ENCODE measurements at places on chromosomes 4 and X. TPM values are rescaled to one million over a fixed set of nuclear protein-coding genes. Genes with fewer than 3 reads are reported as not detected.

The PDCL2 gene
- total RNA-seq: not detected

The TENM3 gene
- total RNA-seq: 49.3 TPM

The SPOCK3 gene
- 7.1 TPM for total RNA-seq

The DMRTC1 gene
- 0.51 TPM for total RNA-seq

The AWAT2 gene
- not detected for total RNA-seq

The CDK16 gene
- total RNA-seq: 206 TPM

The F8A2 gene
- total RNA-seq: not detected

The TEX13B gene
- not detected for total RNA-seq

The PLAC8 gene
- total RNA-seq: 60.9 TPM

The HELT gene
- not detected for total RNA-seq

The WAS gene
- 0.82 TPM for total RNA-seq

The ARX gene
- 12.1 TPM for total RNA-seq

The ZFP42 gene
- 12.0 TPM for total RNA-seq

The LIMCH1 gene
- 35.7 TPM for total RNA-seq

GRCh38 chrX:31604629-31605221 is 532.9 kb upstream of the FTHL17 start:
- H3K4me1 ChIP-seq: no peaks in the 10 kb centered on the region
- no peak overlapping the region for H3K27ac ChIP-seq
- DNase-seq: no peak
- no peak overlapping the region for H3K4me3 ChIP-seq
- H3K36me3 ChIP-seq: no peaks in the 10 kb centered on the region

GRCh38 chr4:139655116-139655515 is 10.5 kb upstream of the MGST2 start:
- no peaks in the 10 kb centered on the region for H3K36me3 ChIP-seq
- peaks cover 42% of the 10 kb centered on the region for H3K4me1 ChIP-seq
- H3K27ac ChIP-seq: peak overlapping the region; percentile 40
- no peak for DNase-seq

- no peak overlapping the region for H3K27ac ChIP-seq
- H3K4me3 ChIP-seq: no peak overlapping the region
- H3K36me3 ChIP-seq: peaks cover 7% of the 10 kb centered on the region
Measured at GRCh38 chr4:80208610-80209339, 11.5 kb downstream of the PRDM8 start.

DNA sequence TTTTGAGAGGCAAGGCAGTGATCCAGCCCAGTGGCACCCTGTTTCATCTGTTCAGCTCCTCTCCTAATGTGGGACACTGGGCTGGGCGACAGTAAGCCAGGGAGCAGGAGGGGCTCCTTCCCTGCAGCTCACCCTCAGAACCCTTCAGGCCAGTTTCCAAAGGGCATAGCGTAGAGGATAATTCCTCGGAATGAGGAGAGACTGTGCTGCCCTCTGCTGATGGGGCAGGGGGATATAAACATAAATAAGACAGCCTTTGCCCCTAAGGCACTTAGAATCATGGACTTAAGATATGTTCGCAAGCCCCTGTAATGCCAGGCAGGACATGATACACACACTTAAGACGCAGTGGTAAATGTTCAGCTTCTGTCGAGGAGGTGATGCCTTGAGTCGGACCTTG is 27.9 kb upstream of the ZNF185 start:
- no peaks in the 10 kb centered on the region for H3K4me1 ChIP-seq
- H3K27ac ChIP-seq: no peak overlapping the region
- no peak for DNase-seq
- no peaks in the 10 kb centered on the region for H3K27me3 ChIP-seq
- H3K4me3 ChIP-seq: no peak overlapping the region

GRCh38 chrX:21958916-21959315 is 18.4 kb downstream of the SMS start:
- H3K36me3 ChIP-seq: peaks cover 25% of the 10 kb centered on the region
- DNase-seq: no peak
- H3K4me3 ChIP-seq: no peak overlapping the region
- H3K27ac ChIP-seq: peak overlapping the region; percentile 24

- peaks cover 20% of the 10 kb centered on the region for H3K27me3 ChIP-seq
- no peaks in the 10 kb centered on the region for H3K36me3 ChIP-seq
Measured at GRCh38 chr4:169338241-169338640, 67.5 kb upstream of the SH3RF1 start.

DNA sequence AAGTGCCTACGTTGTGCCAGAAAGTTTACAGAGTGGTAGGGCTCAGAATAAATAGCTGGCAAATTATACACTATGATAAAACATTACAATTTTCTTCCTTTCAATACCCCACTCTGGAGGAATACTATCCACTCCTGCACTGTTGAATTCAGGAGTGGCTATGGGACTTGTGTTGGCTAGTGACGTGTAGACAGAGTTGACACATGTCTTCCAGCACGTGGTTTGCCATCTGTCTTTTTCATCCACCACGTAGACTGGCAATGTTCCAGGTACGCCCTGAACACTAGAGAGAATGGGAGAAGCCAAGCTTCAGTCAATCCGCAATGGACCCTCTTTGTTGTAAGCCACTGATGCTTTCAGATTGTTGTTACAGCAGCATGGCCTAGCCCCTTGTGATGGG is 168.8 kb upstream of the RBPJ start:
- H3K27ac ChIP-seq: no peak overlapping the region
- H3K4me3 ChIP-seq: no peak overlapping the region
- H3K27me3 ChIP-seq: peaks cover 17% of the 10 kb centered on the region
- H3K4me1 ChIP-seq: no peaks in the 10 kb centered on the region
- no peak for DNase-seq

GRCh38 chr4:70903291-70903603 is 1.1 kb downstream of the MOB1B start:
- peaks cover 22% of the 10 kb centered on the region for H3K4me1 ChIP-seq
- H3K36me3 ChIP-seq: peaks cover 22% of the 10 kb centered on the region
- H3K27me3 ChIP-seq: no peaks in the 10 kb centered on the region
- peak overlapping the region; percentile 100 for H3K4me3 ChIP-seq
- H3K27ac ChIP-seq: peak overlapping the region; percentile 90

GRCh38 chr4:109040441-109040840 is 262.0 kb downstream of the COL25A1 start:
- DNase-seq: no peak
- H3K27ac ChIP-seq: no peak overlapping the region
- no peaks in the 10 kb centered on the region for H3K4me1 ChIP-seq
- no peak overlapping the region for H3K4me3 ChIP-seq

DNA sequence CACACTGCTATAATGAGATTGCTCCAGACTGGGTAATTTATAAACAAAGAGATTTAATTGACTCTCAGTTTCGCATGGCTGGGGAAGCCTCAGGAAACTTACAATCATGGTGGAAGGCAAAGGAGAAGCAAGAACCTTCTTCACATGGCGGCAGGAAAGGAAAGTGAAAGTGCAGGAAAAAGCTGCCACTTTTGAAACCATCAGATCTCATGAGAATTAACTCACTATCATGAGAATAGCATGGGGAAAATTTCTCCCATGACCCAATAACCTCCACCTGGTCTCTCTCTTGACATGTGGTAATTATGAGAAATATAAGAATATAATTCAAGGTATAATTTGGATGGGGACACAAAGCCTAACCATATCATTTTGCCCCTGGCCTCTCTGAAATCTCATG is 884.2 kb downstream of the GLUD2 start:
- no peaks in the 10 kb centered on the region for H3K4me1 ChIP-seq
- no peak for DNase-seq
- no peaks in the 10 kb centered on the region for H3K27me3 ChIP-seq

DNA sequence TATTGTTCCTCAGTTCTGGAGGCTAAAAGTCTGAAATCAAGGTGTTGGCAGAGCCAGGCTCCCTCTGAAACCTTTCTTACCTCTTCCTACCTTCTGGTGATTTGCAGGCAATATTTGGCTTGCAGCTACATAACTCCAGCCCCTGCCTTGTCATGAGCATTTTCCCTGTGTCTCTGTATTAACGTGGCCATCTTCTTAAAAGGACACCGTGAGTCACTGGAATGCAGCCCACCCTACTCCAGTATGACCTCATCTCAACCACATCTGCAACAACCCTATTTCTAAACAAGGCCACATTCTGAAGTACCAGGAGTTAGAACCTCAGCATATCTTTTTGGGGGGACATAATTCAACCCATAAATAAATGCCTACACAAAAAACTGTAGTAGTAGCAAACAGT is 40.7 kb downstream of the FANCB start:
- DNase-seq: no peak
- no peak overlapping the region for H3K4me3 ChIP-seq
- H3K4me1 ChIP-seq: no peaks in the 10 kb centered on the region
- no peaks in the 10 kb centered on the region for H3K27me3 ChIP-seq
- peaks cover 9% of the 10 kb centered on the region for H3K36me3 ChIP-seq
- H3K27ac ChIP-seq: no peak overlapping the region

DNA sequence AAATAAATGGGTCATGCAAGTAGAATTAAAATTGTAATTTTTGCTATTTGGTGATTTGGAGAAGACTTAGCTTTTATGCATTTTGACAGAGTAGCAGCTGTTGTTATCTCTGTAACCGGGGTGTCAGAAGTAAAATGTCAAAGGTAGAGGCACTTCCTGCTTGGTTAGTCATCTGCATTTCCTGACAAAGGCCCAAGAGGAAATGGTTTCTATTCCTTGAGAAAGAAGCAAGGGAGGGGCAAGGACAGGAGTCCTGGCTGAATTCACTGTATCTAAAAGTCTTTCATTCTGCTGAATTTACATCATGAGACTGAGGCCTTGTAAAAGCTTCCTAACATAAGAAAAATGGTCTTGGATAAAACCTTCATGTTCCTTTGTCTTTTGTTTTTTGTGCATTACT is 550.9 kb upstream of the BOD1L1 start:
- peaks cover 14% of the 10 kb centered on the region for H3K27me3 ChIP-seq
- no peak for DNase-seq
- no peak overlapping the region for H3K4me3 ChIP-seq
- no peaks in the 10 kb centered on the region for H3K4me1 ChIP-seq

DNA sequence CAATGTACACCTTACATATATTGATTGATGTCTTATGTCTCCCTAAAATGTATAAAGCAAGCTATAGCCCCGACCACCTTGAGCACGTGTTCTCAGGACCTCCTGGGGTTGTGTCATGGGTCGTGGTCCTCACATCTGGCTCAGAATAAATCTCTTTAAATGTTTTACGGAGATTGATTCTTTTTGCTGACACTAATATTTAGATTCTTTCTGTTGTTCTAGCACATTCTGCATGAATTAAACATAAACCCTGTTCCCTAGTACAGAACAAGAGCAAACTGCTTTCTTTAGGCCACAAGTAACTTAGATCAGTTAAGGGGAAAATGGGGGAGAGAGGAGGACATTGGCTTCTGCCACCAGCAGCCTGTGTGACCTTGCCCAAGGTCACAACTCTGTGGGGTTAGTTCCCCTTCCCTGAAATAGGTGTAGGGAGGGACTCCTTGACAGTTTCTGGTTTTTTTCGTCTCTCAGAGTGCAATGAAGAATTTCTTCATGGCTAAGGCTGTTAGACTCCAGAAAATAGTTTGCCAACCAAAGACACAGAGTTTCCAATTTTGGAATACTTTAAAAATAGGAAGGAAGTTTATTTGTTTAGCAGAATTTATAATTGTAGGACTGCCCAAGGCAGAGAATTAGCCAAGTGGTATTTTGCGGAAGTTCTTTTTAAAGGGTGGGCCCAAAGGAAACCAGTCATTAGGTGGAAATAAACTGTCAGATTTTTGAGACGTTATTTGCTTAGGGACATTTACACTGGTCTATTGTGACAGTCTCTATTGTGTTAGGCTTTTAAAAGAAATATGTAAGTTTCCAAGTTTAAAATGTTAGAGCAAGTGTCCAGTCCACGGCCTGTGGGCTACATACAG is 29.4 kb downstream of the PTTG2 start:
- no peak for DNase-seq
- peak overlapping the region; percentile 7 for H3K4me3 ChIP-seq
- H3K27ac ChIP-seq: peak overlapping the region; percentile 82
- H3K4me1 ChIP-seq: peaks cover 43% of the 10 kb centered on the region
- peaks cover 12% of the 10 kb centered on the region for H3K36me3 ChIP-seq
- H3K27me3 ChIP-seq: no peaks in the 10 kb centered on the region

GRCh38 chr4:96429657-96430056 is 589.8 kb downstream of the PDHA2 start:
- no peak overlapping the region for H3K4me3 ChIP-seq
- H3K27ac ChIP-seq: no peak overlapping the region
- H3K4me1 ChIP-seq: peaks cover 6% of the 10 kb centered on the region
- no peaks in the 10 kb centered on the region for H3K36me3 ChIP-seq

DNA sequence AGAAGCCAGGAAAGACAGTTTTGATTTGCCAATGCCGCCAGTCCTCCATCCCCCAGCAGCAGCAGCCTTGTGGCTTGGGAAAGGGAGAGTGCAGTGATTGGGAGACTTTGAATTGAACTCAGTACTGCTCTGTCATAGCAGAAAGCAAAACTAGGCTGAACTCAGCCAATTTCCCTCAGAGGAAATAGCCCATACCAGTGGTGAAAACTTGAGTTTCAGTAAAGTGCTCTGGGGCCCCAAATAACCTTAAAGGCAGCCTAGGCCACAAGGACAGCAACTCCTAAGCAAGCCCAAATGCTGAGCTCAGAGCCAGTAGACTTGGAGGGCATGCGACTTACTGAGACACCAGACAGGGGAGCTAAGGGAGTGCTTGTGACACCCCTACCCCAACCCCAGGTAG is 2.0 kb upstream of the PROM1 start:
- DNase-seq: no peak
- peaks cover 22% of the 10 kb centered on the region for H3K4me1 ChIP-seq
- no peak overlapping the region for H3K4me3 ChIP-seq
- no peak overlapping the region for H3K27ac ChIP-seq

DNA sequence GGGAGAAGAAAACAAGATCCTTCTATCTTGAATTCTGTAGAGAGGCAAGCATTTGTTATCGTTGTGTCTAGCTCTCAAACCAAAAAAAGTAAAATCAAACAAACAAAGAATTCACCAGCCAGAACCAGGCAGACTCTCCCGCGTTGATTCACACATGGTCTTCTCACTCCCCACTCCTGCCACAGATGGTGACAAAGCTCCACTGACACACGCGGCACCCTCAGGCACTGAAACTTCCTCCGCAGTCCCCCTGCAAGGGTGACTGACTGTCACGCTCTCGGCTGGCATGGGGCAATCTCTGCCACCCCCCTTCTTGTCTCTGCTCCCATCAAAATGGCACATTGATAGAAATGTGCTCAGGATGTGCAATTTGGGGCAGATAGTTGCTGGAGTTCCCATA is 304.9 kb downstream of the DHX15 start:
- peaks cover 9% of the 10 kb centered on the region for H3K4me1 ChIP-seq
- H3K36me3 ChIP-seq: no peaks in the 10 kb centered on the region
- no peak overlapping the region for H3K27ac ChIP-seq
- DNase-seq: no peak

DNA sequence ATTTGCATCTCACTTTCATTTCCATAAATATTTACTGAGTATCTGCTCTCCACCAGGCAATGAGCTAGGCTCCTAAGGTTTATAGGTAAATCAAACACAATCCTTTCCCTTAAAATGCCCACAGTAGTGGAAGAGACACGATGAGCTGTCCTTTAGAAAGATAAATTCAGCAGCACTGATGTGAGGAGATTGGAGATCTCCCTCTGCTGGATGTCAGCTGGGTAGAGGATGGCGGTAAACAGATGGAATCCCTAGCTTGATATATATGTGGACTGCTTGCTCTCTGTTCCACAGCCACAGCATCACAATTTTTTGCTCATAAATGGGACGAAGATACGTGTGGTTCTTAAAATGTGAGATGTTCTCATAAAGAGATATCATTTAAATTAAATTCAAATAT is 216.4 kb upstream of the RASGEF1B start:
- no peak overlapping the region for H3K27ac ChIP-seq
- H3K4me1 ChIP-seq: peaks cover 14% of the 10 kb centered on the region

GRCh38 chrX:135480076-135480475 is 40.4 kb upstream of the INTS6L start:
- H3K27ac ChIP-seq: no peak overlapping the region
- H3K27me3 ChIP-seq: no peaks in the 10 kb centered on the region
- H3K36me3 ChIP-seq: no peaks in the 10 kb centered on the region
- no peak overlapping the region for H3K4me3 ChIP-seq
- H3K4me1 ChIP-seq: no peaks in the 10 kb centered on the region
